Gastrocnemius medialis (tissue), 4 donors: ENCODE measurements at places on chromosomes 13 and 19. TPM values are rescaled to one million over a fixed set of nuclear protein-coding genes. Genes with fewer than 3 reads are reported as not detected.

The UCHL3 gene
- 43.6 TPM for total RNA-seq

DNA sequence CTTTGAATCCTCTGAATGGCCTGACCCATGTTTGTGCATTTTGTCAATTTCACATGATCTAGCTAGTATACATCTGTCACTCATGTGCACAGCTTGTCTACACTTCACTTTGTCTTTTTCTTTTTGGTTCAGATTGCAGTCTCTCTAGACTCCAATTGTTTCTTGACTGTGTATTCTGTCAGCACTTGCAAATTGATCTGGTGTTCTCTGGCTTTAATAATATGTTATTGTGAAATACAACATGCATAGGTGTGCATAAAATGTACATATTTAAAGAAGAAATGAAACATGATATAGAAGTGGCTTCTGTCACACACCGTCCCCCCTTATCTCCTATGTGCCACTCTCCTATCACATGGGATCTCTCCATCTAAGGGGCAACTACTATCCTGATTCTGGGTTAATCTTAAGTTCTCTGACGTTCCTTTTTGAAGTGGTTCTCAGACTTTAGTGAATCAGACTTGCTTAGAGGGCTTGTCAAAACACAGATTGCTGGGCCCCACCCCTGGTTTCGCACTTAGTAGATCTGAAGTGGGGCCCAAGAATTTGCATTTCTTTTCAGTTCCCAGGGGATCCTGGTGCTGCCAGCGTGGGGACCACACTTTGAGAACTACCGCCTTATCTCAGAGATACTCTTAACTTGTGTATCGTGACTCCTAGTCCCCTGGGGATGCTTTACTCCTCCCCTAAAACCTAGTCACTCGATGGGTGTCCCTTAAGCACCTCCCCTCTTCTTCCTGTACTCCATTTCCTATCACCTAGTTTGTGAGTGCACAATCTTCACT, 5.8 kb downstream of the KRTDAP start:
- H3K36me3 ChIP-seq, result no peaks in the 10 kb centered on the region
- no peak for DNase-seq
- no peak overlapping the region for H3K27ac ChIP-seq

The RTBDN gene
- total RNA-seq, result not detected

DNA sequence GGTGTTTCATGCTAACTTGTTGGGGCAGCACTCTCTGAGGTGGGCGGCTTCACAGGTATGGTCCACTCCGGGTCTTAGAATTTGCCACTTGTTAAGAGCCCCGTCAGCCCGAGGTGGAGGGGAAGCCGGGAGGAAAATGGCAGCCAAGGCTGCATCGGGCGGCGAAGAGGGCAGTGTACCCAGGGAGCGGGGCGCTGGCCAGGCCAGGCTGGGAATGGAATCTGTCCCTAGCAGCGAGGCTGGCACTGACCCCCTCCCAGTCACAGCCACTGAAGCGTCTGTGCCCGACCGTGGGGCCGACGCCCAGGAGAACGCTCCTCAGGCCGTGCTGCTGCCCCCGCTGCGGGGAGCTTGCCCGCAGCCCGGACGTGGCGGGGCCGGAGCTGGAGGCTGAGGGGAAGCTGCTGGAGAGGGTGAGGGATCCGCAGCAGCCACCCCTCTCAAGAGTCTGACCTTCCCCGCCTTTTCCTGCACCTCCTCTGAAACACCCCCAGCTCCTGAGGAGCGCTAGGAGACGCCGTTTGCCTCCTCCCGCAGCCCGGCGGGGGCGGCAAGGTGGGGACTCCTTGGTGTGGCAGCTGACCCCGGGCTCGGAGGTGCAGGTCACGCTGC, 313.8 kb upstream of the SPRY2 start:
- H3K4me3 ChIP-seq, result no peak overlapping the region
- H3K4me1 ChIP-seq, result no peaks in the 10 kb centered on the region

- H3K4me1 ChIP-seq, result no peaks in the 10 kb centered on the region
- DNase-seq, result no peak
- H3K36me3 ChIP-seq, result no peaks in the 10 kb centered on the region
- H3K4me3 ChIP-seq, result no peak overlapping the region
These were observed 155.5 kb downstream of the FGF9 start for GRCh38 chr13:21826214-21827015.

The GARIN5A gene
- total RNA-seq, result not detected

DNA sequence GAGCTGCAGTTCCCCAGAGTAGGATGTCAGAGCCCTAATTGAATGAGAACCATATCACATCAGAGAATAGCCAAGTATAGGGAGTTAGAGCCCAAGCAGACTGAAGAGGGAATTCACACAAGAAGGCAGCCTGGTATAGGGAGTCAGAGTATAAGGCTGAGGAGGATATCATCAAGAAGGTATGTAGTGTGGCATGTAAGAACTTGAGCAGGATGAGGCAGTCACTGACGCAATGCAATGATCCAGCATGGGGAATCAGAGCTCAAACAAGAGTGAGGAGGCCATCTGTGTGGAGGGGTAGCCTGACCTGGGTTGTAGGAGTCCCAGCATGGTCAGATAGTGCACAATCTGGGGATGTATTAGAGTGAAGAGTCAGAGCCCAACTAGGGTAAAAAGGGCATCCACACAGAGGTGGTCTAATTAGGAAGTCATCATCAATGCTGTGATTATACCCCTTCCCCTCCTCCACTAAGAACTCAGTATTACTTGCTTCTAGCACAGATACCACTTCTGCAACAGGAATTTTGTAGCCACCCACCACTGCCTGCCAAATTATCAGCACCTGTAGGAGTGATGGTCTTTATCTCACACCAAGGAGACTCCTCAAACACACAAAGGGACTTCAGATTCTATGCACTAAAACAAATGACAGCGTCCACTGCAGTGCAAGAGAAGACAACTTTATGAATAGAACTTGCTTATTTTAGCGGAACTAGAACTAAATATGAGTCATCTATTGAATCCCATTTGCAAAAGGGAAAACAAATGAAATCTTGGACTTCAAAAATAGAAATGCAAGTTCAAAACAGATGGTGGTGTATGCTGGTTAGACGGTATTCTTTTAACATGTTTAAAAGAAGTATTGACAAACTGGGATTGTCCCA, 107.2 kb downstream of the FNDC3A start:
- no peaks in the 10 kb centered on the region for H3K27me3 ChIP-seq
- no peaks in the 10 kb centered on the region for H3K4me1 ChIP-seq
- no peak for DNase-seq
- no peaks in the 10 kb centered on the region for H3K36me3 ChIP-seq

DNA sequence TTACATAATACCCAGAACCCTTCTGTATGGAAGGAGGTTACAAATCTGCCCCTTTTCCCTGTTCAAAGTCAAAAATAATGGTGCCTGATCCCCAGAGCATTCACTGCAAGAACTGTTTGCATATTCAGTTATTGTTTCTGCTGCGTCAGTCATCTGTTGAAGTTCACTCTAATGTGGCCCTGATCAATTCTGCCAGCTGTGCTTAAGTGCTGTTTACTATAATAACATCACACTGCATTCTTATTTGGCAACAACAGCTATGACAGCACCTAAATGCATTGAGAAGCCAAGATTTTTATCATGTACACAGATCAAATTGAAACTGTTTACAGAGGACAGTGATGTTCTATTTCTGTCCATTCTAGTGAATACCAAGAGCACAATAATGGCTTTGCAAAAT, 115.9 kb downstream of the DACH1 start:
- no peak for DNase-seq
- no peak overlapping the region for H3K4me3 ChIP-seq
- H3K4me1 ChIP-seq, result peaks cover 9% of the 10 kb centered on the region
- no peak overlapping the region for H3K27ac ChIP-seq
- H3K36me3 ChIP-seq, result no peaks in the 10 kb centered on the region
- H3K27me3 ChIP-seq, result no peaks in the 10 kb centered on the region

The KCTD4 gene
- total RNA-seq, result not detected

The STAP2 gene
- 2.1 TPM for total RNA-seq

DNA sequence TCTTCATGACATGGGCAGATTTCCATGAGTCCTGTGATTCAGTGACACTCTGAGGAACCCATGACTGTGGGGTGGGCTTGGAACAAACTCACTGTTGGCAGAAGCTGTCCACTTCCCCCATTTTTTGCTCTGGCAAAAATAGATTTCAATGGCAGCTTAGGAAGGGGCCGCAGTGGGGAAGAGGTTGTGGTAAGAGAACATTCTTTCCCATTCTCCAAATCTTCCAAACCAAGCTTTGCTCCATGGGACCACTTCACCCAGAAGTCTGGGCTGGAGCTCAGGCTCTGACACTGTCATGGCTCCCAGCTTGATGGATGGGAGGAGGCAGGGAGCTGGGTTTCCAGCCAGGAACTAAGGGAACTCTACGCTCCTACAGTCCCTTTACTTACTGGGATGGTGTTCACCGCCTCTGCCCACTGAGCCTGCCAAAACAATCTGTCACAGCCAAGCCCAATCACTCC, 24.9 kb upstream of the MEDAG start:
- no peaks in the 10 kb centered on the region for H3K27me3 ChIP-seq
- DNase-seq, result no peak
- no peaks in the 10 kb centered on the region for H3K36me3 ChIP-seq

DNA sequence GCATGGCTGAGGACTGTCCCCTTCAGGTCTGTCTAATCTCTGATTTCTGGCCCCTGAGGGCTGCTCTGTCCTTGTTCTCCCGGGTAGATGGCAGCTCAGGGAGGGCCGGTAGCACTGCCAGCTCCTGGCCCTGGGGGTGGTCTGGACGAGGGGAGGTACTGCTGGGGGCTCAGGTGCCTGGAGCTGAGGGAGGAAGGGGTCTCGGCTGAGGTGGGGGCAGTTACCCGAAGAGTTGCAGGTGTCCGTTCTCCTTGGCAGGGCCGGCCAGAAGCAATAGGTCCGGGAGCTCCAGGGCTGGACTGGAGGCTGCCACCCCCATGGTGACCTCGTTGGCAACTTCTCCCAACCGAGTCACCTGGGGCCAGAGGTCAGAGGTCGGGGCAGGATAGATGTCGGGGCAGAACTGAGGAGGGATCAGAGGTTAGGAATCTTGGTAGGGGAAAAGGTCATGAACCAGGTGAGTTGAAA, 1.2 kb upstream of the EMC10 start:
- no peak overlapping the region for H3K4me3 ChIP-seq
- H3K36me3 ChIP-seq, result no peaks in the 10 kb centered on the region
- peaks cover 13% of the 10 kb centered on the region for H3K4me1 ChIP-seq
- H3K27me3 ChIP-seq, result no peaks in the 10 kb centered on the region
- H3K27ac ChIP-seq, result no peak overlapping the region

DNA sequence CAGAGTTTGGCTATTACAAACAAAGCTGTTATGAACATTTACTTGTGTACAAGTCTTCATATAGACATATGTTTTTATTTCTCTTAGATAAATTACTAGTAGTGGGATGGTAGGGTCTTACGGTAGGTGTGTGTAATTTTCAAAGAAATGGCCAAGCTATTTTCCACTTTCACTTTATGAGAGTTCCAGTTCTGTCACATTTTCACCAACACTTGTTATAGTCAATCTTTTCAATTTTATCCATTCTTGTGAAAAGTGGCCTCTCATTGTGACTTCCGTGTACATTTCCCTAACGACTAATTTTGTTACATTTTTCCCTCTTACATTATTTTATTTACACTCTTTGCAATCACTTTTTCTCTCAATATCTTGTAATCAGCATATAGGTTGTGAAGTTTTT, 18.3 kb downstream of the MBD3L1 start:
- no peak overlapping the region for H3K4me3 ChIP-seq
- no peak overlapping the region for H3K27ac ChIP-seq
- H3K27me3 ChIP-seq, result no peaks in the 10 kb centered on the region
- no peaks in the 10 kb centered on the region for H3K4me1 ChIP-seq
- no peak for DNase-seq

The ZNF787 gene
- total RNA-seq, result 43.0 TPM

The GRK1 gene
- total RNA-seq, result not detected

DNA sequence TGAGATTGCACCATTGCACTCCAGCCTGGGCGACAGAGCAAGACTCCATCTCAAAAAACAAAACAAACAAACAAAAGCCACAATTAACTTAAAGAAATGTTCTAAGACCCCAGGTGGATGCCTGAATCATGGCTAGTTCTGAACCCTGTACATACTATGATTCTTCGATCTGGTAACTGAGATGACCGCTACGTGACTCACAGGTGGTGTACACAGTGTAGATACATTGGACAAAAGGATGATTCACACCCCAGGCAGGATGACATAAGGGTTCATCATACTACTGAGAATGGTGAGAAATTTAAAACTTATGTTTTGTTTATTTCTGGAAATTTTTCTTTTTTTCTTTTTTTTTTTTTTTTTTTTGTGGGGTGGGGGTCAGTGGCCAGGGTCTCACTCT, 6.5 kb downstream of the ZNF426 start:
- H3K4me3 ChIP-seq, result no peak overlapping the region
- H3K27me3 ChIP-seq, result no peaks in the 10 kb centered on the region
- H3K4me1 ChIP-seq, result no peaks in the 10 kb centered on the region
- H3K36me3 ChIP-seq, result peaks cover 100% of the 10 kb centered on the region
- H3K27ac ChIP-seq, result no peak overlapping the region

The PTH2 gene
- total RNA-seq, result not detected

- no peaks in the 10 kb centered on the region for H3K27me3 ChIP-seq
- no peak overlapping the region for H3K4me3 ChIP-seq
- H3K36me3 ChIP-seq, result no peaks in the 10 kb centered on the region
These were observed 28.7 kb upstream of the F2RL3 start for GRCh38 chr19:16860118-16860517.

DNA sequence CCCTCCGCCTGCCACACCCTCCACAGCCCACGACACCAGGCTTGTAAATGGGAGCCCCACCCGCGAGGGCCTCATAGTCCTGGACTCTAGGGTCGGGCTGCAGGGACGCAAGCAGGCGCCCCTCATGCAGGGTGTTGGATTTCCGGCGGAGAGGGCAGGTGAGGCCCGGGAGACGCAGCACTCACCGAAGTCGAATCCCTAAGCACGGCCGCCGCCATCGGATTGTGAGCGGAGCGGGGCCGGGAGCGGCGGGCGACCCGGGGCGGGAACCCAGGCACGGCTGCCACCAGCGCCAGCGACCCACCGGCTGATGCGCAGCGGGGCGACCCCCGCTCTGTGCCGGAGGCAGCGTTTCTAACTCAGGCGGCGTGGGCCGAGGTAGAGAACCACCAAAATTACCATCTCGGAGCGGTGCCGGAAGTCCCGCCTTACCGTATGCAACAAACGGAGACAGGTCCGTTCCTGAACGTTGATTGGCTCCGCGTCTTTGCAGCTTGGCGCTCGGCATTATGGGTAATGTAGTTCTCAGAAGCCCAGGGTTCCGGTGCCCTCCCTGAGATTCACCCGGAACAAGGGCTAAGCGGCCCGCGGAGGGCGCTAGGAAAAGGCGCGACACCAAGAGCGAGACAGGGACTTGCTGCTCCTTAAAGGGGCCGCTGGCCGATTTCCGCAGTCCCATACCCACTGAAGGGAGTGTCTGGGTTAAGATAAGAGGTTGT, at the start of gene ZNF416:
TSS of gene ZNF416 (minus strand) at position 425 of the 719 bp plus-strand sequence. CDS start at position 218, 207 bp downstream.
- H3K36me3 ChIP-seq, result peaks cover 38% of the 10 kb centered on the region
- H3K27me3 ChIP-seq, result no peaks in the 10 kb centered on the region
- DNase-seq, result peak; percentile 98
- H3K4me3 ChIP-seq, result peak within 1 kb of the TSS; percentile 89
- H3K4me1 ChIP-seq, result peaks cover 14% of the 10 kb centered on the region
